ENCODE measurements at places on chromosomes 6 and 20.

DNA sequence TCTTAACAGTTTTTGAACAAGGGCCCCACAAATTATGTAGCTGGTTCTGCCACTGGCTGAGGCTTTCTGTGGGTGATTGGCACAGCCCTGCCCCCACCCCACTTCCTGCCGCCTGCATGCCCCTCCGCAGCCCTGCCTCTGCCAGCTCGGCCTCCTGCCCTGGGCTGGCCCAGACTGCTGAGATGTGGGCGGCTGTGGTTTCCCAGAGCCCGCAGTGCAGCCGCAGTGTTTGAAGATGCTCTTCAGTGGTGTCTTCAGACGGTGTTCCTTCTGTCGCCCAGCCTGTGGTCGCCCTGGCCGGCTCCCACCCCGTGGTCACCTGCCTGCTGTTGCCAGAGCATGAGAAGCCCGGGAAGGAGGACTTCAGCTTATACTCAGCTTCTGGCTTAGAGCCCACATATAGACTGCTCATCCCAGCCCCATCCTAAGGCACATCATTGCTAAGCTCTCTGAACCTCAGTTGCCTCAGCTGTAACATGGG, 154.3 kb downstream of the VEGFA start:
- DNase-seq: peak; percentile 74

DNA sequence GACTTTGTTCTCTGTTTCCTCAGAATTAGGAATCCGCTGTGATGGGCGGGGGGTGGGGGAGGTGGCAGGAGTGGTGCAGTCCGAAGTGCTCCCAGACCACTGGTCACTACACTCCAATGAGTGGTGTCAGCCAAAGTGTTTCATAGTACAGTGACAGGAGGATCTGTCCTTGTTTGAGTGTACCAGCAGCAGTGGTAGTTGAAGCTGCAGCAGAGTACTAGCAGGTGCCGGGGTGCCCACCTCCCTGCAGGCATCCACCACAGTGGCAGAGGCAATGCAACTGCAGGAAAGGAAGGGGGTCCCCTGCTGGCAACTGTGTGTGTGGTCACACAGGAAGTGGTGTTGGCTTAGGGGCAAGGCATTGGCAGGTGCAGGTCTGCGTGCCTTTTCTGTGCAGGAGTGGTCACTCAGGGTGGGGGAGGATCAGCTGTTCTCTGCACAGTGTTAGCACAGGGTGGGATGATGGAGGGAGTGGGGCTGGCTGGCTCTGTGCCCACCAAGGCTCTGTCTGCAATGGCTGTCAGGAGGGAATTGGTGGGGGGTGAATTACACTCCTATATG, 9.7 kb downstream of the HLA-DOB start:
- no peak for DNase-seq

GRCh38 chr6:166026586-166027126, 141.0 kb downstream of the TBXT start:
- DNase-seq: no peak

GRCh38 chr6:22026164-22026678, 270.6 kb downstream of the PRL start:
- DNase-seq: no peak

GRCh38 chr6:147689398-147689797, 180.9 kb downstream of the SAMD5 start:
- peak; percentile 59 for DNase-seq

DNA sequence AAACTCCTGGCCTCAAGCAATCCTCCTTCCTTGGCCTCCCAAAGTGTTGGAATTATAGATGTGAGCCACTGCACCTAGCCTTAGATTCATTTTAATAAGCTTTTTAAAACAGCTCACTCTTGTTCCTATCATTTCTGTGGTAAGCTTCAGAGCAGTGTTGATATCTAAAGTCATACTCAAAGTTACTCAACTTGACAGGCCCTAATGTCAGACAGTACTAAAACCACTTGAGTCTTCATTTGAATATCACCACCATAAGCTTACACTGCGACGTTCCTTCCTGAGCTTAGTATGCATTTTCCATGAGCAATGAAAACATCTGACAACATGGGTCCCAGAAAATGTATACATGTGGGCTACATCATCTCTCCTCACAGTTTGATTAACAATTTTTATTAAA, 6.0 kb downstream of the FUCA2 start:
- DNase-seq: no peak

DNA sequence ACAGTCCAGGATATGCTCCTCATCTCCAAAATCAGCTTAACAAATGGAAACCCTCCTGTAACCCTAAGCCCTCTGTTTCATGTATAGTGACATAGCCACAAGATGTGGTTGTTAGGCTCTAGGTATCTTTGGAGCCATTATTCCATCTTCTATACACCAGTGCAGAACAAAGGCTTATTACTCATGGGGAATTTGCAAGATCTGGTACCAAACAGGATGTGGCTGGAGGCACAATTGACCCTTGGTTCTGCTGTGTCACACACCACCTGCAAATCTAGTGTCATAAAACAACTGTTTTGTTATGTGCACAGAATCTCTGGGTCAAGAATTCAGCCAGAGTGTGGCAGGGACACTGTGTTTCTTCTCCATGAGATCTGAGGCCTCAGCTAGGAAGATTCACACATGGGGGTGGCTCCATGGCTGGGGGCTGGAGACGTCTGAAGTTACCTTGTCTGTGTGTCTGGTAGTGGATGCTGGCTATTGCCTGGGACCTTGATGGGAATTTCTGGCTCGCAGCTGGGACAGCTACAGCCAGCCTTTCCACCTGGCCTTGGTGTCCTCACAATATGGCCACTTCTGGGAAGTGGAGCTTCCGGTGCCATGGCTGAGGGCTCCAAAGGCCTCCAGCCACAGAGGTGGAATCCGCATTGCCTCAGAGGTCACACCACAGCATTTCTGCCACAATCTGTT, 369.9 kb downstream of the CDH26 start:
- DNase-seq: peak; percentile 58

- peak; percentile 12 for DNase-seq
Observed at GRCh38 chr6:34027445-34027936, 118.4 kb downstream of the GRM4 start.

- no peak for DNase-seq
Observed at GRCh38 chr6:15966000-15966520, 162.8 kb upstream of the MYLIP start.

GRCh38 chr6:158561321-158561884, 1.5 kb downstream of the TMEM181 start:
- DNase-seq: no peak

DNA sequence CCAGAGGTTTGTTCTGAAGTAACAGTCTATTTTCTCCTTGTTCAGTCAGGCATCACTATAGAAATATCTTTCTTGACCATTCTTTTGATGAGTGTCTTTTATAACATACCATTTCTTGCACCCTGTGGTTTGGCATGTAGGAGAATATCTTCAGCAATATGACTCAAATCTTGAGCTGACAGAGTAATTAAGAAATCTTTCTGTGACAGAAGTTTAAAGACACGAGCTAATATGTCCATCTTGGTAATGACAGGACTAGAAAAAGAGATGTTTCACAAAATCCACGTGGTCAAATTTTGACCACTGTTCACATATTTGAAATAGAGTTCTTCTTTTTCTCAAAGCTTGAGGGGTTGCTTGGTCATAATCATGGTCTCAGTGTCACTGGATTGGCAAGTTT, 149.9 kb downstream of the MYB start:
- no peak for DNase-seq

GRCh38 chr6:43294536-43294935, 3.5 kb upstream of the SLC22A7 start:
- no peak for DNase-seq

GRCh38 chr6:56346958-56347357, 99.6 kb upstream of the COL21A1 start:
- no peak for DNase-seq

- no peak for DNase-seq
Observed at GRCh38 chr6:56403745-56404144, 156.4 kb upstream of the COL21A1 start.

GRCh38 chr20:46634528-46634927, 16.7 kb downstream of the SLC13A3 start:
- no peak for DNase-seq

DNA sequence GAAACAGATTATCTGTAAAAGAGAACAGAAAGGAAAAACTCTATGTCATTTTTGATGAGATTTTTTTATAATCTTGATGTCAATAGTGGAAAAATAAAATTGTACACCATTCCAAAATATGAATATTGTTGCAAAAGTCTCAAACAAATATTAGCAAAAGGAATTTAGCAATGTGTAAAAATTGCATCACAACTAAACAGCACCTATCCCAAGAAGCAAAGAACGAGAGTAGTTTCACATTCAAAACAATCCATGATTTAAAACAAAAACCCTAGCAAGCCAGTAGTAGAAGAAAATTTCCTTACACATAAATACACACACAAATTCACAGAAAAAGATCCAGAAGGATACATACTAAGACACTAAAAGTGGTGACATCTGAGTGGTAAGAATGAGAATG, 38.4 kb downstream of the LCA5 start:
- DNase-seq: no peak

DNA sequence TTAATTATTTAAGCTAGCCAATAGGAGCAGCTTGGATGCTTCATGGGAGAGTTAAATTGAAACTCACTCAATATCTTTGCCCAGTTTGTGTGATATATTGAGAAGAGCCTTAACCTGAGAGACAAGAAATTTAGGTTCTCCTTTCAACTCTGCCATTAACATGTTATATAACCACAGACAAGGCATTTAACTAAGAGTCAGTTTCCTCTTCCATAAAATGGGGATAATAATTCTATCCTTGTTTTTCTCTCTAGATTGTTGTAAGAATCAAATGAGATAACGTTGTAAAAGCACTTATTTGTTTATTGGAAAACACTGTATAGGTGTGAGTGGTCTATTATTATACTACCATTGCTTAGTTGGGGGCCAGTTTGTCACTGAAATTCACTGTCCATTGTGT, 7.8 kb downstream of the ACSS2 start:
- no peak for DNase-seq

DNA sequence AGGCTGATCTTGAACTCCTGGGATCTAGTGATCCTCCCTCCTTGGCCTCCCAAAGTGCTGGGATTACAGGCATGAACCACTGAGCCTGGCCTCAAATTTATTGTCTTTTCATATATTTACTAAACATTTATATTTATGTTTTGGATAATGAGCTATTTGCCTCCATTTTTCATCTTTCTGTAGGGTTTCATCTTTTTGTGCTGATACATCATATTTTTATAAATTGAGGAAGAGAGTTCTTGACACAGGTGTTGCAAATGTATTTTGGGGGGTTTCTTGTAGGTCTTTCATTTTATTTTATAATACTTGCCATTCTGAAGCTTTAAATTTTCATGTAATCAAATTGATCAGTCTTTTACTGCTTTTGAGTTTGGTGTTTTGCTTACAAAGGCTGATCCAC, 72.4 kb downstream of the L3MBTL3 start:
- DNase-seq: no peak

DNA sequence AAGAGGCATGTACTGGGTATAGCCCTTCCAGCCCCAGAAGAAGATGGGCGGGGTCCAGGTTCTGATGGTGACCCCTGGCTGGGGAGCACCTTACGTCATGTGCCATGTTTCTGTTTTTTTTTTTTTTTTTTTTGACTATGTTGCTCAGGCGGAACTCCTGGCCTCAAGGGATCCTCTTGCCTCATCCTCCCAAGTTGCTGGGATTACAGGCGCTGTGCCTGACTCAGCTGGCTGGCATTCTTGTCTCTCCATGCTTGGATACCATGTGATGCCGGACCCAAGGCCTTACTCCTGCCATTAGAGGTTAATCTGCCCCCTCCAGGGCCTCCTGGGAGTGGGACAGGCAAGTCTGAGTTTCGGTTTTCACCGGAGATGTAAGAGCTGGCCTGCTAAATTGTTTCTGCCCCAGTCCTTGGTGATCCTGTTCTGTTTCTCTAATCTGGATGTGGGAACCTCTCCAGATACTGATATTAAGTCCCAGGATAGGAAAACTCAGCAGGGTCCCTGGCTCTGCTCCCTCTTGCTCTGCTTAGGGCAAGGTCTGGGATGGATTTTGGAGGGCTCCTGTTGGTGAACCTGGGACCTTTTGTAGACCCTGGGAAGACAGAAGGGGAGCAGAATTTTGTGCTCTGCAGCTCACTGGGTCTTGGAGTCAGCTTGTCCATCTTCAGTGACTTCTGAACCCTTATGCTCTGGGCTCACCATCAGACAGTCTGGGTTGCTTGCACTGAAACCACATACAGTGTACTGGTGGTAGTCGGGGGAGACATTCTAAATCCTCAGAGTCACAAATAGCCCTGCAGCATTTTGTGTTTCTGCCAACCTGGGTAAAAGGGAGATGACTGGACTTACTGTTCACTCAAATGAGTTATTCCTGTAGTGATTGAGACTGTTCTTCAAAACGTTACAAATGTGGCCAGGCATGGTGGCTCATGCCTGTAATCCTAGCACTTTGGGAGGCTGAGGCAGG, 45.1 kb downstream of the PTK7 start:
- DNase-seq: peak; percentile 92

GRCh38 chr6:136317021-136317694, 27.5 kb upstream of the BCLAF1 start:
- peak; percentile 40 for DNase-seq

- no peak for DNase-seq
Observed at GRCh38 chr20:32556312-32557184, 28.6 kb downstream of the NOL4L start.

DNA sequence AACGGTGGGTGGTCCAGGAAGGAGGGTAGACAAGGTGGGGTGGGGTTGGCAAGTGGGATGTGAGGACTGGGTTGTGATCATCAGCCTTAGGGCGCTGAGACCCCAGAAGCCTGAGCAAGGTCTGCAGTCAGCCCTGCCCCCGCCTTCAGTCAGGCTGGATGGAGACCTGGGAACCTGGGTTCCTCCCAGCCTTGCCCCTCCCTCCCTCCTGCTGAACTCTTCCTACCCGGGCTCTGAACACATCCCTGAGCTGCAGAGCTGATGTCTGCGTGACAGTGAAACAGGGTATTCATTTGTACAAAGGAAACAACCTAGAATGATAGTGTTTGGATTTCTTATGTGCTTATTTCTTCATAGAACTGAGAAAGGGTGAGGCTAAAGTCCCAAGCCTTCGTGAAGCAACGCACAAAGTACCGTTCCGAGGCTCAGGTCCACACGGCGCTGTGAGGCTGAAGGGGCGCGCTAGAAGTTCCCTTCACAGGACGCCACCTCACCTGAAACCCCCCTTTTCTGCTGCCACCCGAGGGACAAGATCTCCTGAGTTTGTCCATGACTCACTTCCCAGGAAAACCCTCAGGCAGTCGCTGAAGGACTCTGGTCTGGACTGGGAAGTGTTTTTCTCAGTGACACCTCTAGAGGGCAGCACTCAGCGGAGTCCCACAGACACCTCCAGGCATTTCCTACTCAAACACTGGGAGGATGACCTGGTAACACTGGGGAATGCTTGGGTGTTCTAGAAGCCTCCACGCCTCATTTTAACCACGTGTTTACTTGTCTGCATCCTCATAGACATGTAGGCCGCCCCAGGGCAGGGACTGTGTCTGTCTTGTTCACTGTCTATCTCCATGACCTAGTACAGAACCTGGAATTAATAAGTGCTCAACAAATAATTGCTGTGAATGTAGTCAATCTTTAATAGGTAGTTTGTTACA, 1.2 kb downstream of the GSTA5 start:
- DNase-seq: peak; percentile 78

Measured in HT1080 (cell line).